ENCODE measurements at places on chromosomes 6 and 20.

GRCh38 chr20:22282696-22283095 lies 301.7 kb downstream of the FOXA2 start:
- no peak for DNase-seq

DNA sequence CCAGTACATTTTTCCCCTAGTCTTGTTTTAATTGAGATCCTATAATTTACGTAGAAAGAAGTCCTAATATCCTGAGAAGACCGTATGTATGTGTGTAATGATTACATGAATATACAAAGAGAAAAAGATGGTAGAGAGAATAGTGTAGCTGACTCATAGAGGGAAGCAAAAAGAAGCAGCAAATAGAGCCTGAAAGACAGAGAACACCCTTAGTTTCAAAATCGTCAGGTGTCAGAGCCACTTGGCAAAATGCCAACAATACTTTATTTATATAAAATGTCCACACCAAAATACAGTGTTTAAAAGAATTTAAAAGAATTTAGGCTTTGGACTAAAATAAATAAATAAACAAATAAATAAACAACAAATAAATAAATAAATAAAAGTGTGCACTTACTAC lies 1414.1 kb upstream of the EYS start:
- no peak for DNase-seq

GRCh38 chr20:60132827-60133670 lies 174.8 kb downstream of the CDH26 start:
- no peak for DNase-seq

- no peak for DNase-seq
These were observed 63.1 kb upstream of the UNC93A start for GRCh38 chr6:167227984-167228383.

DNA sequence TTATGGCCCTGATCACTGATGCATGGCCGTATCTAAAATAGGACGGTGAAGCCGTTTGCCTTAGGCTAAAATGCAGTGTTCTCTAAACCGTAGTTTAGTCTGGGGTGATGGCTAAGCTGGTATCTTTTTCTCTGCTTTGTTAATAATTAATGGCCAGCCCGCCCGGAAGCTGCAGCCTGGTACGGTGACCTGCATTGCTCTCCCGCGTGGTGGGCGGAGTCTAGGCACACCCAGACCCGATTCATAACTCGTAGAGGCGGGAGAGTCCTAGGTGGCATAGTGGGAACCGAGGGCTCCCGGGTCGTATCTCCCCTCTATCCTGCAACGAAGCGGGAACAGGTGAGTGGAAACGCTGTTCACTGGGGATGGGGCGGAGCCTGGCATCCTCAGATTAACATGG lies 5.5 kb downstream of the CDH4 start:
- DNase-seq: no peak

DNA sequence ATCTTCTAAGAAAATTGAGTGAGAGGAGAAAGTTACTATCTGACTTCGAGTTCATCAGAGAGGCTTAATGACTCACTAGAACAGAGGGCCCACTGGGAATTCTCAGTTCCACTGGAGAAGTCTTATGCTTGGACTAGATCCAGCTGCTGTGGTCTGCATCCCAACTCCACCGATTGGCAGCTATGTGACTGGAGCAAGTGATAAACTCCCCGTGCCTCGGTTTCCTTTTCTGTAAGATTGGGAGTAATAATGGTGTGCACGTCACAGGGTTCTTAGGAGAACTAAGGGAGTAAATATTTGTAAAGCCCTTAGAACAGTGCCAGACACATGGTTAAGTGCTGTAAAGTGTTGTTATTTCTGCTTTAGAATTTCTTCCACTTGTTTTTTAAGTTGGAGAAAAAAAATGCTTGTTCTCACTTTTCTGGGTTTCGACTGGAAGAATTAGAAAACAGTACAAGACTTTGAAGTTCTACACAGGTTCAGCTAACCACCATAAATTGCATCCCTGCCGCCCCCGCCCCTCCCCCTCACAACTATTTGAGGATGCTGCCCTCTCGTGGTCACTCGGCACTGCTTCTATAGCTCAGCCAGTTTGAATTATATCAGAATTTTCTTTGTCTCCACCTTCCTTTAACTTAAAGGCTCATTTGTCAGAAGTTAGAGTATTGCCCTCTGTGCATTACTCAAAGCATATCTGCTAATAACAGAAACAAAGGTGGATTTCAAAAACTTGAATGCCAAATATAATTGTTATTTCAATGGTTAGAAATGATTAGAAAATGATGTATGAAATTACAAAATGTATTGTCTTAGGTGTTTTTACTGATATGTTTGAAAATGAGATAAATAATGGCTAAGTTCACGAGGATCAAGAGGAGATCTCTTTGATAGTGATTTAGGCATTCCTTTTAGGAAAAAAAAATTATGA lies 95.0 kb upstream of the IFNGR1 start:
- DNase-seq: peak; percentile 60

DNA sequence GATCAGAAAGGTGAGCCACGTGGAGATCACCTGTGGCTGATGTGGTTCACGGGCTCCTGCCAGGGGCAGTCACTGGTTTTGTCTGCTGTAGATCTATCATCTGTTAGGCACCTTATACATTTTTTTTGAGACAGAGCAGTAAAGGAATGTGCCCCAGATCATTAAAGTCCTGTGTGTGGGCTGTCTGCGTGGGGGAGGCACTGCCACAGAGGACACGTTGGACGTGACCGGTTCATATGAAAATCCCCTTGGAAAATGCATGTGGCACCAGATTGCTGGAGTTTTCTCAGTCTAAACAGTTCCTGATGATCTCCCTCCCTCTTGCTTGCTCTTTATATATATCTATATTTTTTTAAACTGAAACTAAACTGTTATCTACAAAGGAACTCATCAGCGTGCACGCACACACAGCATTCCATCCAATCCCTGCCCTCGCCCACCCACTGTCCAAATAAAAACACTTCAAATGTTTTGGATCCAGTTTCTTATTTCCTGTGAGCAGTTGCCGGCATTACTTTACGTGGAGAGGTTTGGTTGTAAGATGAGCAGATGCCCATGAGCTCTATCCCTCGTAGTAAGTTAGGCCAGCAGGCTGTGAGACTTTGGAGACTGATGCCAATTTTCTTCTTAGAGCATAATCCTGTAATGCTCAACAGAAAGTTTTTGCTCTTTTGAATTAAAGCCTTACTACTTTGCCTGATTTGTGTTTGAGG lies 161.6 kb upstream of the EXOC2 start:
- DNase-seq: no peak

GRCh38 chr6:16754876-16755275 lies 6.4 kb downstream of the ATXN1 start:
- DNase-seq: no peak

DNA sequence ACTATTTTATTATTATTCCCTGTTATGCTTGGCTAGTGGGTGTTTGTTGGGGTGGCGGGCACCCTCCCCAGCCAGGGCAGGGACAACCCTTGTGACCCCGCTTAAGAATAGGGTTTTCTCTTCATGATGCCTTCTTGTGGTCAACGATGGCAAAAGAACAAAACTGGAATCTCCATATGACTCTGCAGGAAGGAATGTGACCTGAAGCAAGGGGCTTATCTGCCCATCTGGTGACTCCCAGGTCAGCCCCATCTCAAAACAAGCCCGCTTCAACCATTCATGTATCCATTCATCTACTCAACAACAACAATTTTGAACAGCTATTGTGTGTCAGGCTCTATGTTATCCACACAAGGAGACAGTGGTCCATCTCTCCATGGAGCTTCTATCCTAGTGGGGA lies 30.9 kb upstream of the TGM6 start:
- DNase-seq: no peak

DNA sequence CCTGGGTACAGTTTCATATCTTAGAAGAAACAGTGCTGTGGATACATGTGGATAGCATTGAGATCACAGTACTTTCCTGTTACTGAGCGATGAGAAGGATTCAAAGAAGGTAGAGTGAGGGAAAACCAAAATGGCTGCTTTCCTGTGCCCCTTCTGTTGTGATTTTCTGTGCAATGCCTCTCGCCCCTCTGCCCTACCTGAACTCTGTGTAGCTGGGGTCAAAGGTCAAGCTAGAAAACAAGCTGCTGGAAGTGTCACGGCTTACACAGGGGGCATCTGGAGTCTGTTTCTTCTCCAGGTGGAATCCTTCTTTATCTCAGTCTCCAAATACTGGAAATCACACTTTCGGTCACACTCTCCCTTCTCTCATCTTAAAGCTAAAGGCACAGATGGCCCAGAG lies 27.0 kb upstream of the CCN6 start:
- DNase-seq: no peak

DNA sequence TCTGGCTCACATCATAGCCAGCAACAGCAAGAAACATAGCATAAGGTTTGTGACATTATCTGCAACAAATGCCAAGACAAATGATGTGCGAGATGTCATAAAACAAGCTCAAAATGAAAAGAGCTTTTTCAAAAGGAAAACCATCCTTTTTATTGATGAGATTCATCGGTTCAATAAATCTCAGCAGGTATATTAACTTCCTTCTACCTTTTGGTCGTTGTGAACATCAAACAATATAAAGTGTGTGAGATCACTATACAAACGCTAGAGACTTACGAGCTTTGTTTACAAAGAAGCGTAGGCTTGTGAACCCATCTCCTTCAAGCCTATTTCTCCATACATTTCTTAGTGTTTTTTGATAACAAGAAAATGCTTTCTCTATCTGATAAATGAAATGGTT lies 3.5 kb downstream of the WRNIP1 start:
- DNase-seq: no peak

GRCh38 chr6:107069631-107070548 lies 41.9 kb downstream of the MTRES1 start:
- DNase-seq: no peak

GRCh38 chr6:49151461-49151860 lies 311.6 kb downstream of the MMUT start:
- no peak for DNase-seq

- DNase-seq: no peak
These were observed 294.0 kb downstream of the SOX4 start for GRCh38 chr6:21887231-21888185.

DNA sequence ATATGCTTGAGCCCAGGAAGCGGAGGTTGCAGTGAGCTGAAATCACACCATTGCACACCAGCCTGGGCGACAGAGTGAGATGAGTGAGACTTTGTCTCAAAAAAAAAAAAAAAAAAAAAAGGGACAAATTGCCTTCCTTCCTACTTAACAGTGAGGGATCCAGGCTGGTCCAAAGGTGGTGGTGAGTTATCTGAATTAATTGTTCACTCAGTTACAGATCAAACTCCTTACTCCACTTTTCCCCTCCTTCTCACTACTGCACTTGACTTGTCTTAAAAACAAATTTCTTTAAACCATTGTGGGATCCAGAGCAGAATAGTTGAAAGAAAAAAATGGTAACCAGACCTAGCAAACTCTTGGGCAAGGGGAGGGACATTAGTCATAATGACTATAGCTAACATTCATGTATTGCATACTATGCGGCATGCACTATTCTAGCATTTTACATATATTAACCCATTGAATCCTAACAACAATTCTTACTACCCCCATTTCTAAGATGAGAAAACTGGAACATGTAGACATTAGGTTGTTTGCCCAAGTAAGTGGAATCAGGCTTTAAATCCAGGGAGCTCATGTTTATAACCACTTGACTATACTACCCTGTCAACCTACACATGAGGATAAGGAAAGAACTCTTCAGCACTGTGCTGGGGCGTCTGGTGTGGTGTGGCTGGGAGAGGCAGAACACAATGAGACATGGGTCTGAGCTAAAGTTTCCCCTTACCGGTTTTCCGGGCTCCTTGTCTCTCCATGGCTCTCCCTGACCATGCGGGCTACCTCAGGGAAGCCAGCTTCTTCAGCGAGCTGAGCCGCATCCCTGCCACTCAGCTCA lies 1.5 kb downstream of the GPANK1 start:
- DNase-seq: no peak

DNA sequence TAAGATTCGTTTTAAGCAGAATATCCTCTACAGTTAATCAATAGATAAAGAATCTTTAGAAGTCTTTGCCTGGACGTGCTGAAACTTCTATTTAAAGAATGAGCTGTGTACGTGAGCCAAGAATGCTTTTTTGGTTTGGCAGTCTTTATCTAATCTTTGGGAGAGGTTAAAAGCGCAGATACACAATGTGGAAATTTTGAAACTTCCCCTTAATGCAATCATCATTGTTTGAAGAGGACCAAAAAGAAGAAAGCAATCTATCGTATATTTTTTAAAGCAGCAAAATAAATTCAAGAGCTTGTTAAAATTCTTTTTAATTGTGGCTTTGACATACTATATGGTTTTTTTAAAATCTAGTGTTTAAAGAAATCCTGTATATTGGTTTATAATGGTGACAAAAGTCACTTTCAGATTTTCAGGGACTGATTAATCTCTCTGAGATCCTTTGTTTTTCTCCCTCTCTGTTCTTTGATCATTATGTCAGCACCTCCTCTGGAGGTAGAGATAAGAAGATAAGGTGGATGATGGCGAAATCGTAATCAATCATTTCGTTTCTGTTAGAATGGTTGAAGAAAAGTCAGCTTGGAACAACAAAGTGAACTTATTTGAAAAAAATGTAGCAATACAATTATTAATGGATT lies 92.1 kb upstream of the FAM184A start:
- DNase-seq: no peak

GRCh38 chr6:7138046-7138531 lies 30.3 kb downstream of the RREB1 start:
- DNase-seq: no peak

GRCh38 chr6:40755046-40755681 lies 168.0 kb upstream of the LRFN2 start:
- DNase-seq: no peak

DNA sequence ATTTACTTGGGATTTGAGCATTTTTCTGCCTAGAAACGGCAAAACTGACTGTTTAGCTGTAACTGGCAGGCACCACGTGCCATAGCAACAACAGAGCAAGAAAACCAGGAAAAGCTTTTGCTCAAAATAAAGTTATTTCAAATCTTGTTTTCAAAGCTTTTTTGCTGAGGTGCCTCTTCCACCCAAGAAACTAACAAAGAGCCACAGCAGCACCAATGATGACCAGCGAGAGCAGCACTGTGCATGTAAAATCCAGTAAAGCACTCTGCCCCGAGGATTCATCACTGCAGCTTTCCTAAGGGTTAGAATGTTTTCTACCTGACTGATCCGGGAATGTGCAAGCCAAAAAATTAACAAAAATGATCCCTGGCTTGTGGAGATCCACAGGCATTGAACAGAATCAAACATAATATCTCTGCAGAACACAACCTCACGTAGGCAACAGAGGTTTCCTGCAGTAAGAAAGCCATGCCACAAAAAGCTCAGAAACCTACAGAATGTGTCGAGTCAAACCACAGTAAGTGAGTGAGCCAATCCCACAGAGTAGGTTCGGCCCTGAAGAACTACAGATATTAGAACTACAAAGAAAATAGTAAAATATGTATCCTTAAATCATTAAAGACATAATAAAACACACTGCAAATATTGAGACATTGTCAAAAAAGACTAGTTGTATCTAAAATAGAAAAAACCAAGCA lies 7.4 kb upstream of the ULBP3 start:
- no peak for DNase-seq

- no peak for DNase-seq
These were observed 81.8 kb downstream of the NFATC2 start for GRCh38 chr20:51460569-51461265.

- no peak for DNase-seq
These were observed 480.5 kb upstream of the HTR1E start for GRCh38 chr6:86456821-86457220.
